ENCODE measurements at places on chromosomes 5 and 9.
A peak's percentile ranks its signal among the peaks of the same experiment; 100 is the strongest.

DNA sequence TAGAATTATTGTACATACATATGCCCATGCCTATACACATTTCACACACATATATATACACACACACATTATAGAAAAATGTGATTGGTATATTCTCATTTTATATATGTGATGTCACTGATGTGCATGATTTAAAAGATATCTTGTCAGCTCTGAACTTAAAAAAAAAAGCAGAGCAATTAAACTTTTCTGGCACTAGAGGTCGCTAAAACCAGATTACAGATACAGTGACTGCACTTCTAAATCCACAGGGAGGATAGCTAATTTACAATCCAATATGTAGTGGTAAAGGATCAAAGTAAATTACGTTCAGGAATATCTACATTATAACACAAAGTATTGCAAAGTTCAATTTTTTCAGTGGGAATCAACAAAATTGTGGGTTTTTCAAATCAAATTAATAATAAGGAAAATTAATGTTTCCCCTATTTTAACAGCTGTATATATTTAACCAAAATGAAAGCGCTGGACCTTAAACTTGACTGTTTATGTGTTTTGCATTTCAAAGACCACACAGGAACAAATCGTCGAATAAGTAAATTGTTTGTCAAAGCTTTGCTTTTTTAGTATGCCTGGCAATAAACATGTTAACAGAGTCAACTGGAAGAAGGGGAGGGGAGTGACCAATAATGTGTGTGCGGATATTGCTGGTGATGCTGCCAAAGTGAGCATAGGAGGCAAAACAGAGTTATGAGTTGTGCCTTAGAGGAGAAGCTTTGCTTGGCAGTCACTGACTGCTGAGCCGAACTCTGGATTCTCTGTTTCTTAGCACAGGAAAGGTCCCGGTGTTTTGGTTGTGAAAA, 1201.4 kb upstream of the C9orf72 start:
- DNase-seq, result peak; percentile 26

- no peak for DNase-seq
These were observed 183.4 kb upstream of the NR3C1 start for GRCh38 chr5:143586781-143587362.

DNA sequence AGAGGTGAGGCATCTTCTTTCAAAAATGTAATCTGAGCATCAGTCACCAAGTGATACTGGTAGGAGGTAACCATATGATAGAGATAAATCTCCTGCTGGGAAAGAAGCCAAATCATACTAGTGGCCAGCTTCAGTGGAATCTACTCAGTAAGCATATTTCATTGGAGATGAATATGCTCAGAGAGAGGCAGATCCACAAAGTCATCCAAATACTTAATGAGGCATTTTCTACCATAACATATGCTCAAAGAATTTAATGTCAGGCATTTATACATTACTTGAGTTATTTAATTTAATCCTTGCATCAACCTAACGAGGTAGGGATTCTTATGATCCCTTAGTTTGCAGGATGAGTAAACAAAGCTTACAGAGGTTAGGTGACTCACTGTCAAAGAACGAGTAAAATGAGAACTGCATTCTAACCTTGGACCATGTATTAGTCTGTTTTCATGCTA, 50.9 kb upstream of the DMRTA1 start:
- DNase-seq, result no peak

GRCh38 chr5:129541648-129542251, 81.7 kb downstream of the ADAMTS19 start:
- no peak for DNase-seq
